ENCODE measurements at places on chromosomes 16 and 17.

GRCh38 chr17:48505788-48506187 is 25.0 kb downstream of the HOXB1 start:
- H3K27ac ChIP-seq = no peak overlapping the region
- peaks cover 6% of the 10 kb centered on the region for H3K27me3 ChIP-seq
- H3K4me3 ChIP-seq = no peak overlapping the region
- no peaks in the 10 kb centered on the region for H3K36me3 ChIP-seq
- H3K4me1 ChIP-seq = no peaks in the 10 kb centered on the region
- DNase-seq = no peak

- DNase-seq = no peak
- no peak overlapping the region for H3K27ac ChIP-seq
- H3K27me3 ChIP-seq = no peaks in the 10 kb centered on the region
- no peaks in the 10 kb centered on the region for H3K36me3 ChIP-seq
Measured at GRCh38 chr17:49388290-49388640, 26.2 kb upstream of the ZNF652 start.

DNA sequence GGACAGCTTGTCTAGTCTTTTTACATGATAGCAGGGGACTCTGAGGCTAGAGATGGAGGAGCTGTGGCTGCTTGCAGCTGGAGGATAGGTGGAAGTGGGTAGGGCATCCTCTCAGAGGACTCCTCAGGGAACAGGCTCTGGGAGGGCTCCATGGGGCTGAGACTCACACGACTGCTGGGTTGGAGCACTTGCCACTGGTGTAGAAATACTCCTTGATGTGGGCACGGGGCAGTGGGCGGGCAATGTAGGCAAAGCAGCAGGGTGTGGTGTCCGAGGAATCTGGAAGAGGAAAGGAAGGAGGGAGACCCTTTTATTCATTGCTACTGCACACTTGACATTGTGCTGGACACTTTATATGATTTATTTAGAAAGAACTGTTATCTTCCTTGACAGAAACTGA is 1.8 kb downstream of the CCL5 start:
- H3K4me3 ChIP-seq = peak overlapping the region; percentile 30
- no peak overlapping the region for H3K27ac ChIP-seq
- H3K4me1 ChIP-seq = no peaks in the 10 kb centered on the region
- H3K27me3 ChIP-seq = no peaks in the 10 kb centered on the region
- no peaks in the 10 kb centered on the region for H3K36me3 ChIP-seq

DNA sequence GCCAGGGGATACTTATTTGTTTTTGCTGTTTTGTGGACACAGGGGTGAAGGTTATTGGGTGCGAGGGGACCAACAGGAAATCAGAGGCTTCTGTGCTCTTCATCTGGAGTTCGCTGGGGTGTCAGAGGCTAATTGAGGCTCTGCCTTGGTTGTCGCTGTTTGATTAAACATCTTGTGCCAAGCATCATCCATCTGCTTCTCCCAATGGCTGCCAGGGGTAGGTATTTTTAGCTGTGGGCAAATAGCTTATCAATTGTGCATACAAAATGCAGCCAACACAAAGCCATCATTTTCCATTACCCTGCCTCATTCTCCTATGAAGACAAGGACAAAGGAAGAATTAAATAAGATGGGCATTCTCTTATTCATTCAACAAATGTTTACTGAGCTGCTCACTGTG is 27.8 kb downstream of the GPR139 start:
- no peak overlapping the region for H3K4me3 ChIP-seq
- H3K36me3 ChIP-seq = no peaks in the 10 kb centered on the region
- DNase-seq = no peak
- H3K4me1 ChIP-seq = no peaks in the 10 kb centered on the region

DNA sequence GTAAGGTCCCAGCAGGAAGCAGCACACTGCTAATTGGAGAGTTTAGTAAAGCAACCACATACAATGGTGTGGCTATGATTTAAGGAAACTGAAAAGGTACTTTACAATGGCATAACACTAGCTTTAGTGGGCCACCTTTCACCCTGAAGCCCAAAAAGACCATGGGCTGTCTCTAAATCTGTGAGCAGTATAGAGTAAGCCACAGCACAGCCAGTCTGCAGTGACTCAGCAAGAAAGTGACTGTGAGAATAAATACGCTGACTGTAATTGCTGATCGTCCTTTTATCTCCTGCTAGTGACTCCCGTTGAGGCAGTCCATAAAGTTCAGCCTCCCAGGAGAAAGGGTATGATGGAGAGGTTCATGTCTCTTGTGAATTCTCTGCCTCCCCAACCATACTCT is 679.8 kb upstream of the KIF2B start:
- no peaks in the 10 kb centered on the region for H3K27me3 ChIP-seq
- H3K4me1 ChIP-seq = no peaks in the 10 kb centered on the region
- no peak overlapping the region for H3K27ac ChIP-seq
- no peak for DNase-seq

GRCh38 chr16:88503374-88503770 is 50.3 kb downstream of the ZFPM1 start:
- H3K27me3 ChIP-seq = peaks cover 8% of the 10 kb centered on the region
- peak overlapping the region; percentile 66 for H3K27ac ChIP-seq
- DNase-seq = no peak
- no peak overlapping the region for H3K4me3 ChIP-seq
- no peaks in the 10 kb centered on the region for H3K36me3 ChIP-seq
- H3K4me1 ChIP-seq = peaks cover 8% of the 10 kb centered on the region
